ENCODE measurements at places on chromosomes 6 and 20. TPM values are rescaled to one million over a fixed set of nuclear protein-coding genes. Genes with fewer than 3 reads are reported as not detected.

DNA sequence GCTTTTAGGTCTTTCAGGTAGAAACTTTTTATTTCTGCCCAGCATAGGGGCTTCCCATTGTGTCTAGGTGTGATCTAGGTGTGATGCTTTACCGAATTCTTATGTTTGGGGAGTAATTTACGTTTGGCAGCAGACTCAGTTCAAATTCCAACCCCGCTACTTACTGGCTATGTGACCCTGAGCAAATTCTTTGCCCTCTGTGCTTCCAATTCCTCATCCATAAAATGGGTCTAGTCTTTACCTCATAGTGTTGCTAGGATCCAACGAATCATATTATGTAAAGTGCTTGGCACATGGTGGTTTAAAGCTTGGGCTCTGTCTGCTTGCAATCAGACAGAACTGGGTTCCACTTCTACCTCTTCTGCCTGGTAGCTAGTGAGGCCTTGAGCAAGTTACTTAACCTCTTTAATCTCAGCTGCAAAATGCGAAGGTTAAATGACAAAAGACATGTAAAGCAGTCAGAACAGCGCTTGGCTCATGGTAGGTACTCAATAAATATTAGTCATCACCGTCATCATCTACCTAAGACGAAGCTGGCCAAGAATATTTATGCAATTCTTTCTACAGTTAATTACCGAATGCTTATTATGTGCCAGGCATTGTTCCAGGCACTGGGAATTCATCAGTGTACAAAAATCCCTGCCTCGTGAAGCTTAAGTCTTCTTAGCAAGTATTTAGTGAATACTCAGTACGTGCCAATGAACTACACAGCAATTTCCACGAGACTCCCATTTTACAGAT, 1.0 kb downstream of the NSFL1C start:
- peak; percentile 21 for DNase-seq

- no peak for DNase-seq
Observed at GRCh38 chr20:59772931-59773913, 160.2 kb downstream of the SYCP2 start.

HCK gene
- total RNA-seq = not detected

DNA sequence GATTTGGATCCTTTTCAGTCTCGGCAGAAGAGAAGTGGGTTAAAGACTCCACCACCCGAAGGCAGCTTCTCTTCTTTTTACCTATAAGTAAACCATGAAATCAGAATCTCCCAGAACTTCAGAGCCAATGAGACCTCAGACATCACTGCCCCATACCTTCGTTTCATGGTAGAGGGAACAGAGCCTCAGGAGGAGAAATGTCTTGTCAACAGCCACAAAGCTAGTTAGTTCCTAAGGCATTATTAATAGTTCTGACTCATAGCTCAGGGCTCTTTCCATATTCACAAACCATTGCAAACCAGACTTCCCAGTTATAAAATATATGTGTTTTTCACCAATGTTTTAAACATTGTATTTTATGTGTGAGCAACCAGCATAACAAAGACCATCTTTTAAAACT, 118.7 kb upstream of the RIPOR2 start:
- peak; percentile 69 for DNase-seq

GRCh38 chr6:52285177-52286068, 881 bp upstream of the MCM3 start:
- DNase-seq = peak; percentile 74

Data from fibroblast of the aortic adventitia (primary cell).